HCT116 (cell line): ENCODE measurements at places on chromosomes 7 and 10. TPM values are rescaled to one million over a fixed set of nuclear protein-coding genes. Genes with fewer than 3 reads are reported as not detected.

PNLIP gene
- total RNA-seq: 1.3 TPM

IL6 gene
- not detected for total RNA-seq

DNA sequence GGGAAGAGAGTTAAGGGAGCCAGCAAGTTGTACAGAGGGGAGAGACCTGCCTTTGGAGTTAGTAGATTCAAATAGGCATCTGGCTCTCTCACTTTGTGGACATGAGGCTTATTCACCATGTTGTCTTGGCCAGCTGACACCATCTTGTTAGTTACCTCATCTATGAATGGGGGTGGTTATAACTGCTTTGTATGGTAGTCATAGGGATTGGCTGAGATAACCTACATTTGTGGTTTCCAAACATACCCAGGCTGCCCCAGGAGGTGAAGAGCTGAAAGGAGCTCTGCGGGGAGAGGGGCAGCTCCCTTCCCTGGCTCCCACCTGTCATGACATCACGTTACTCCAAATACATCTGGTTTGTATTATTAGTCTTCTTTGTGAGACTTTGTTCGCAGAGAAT, 393.3 kb upstream of the AUTS2 start:
- no peak for DNase-seq

DNA sequence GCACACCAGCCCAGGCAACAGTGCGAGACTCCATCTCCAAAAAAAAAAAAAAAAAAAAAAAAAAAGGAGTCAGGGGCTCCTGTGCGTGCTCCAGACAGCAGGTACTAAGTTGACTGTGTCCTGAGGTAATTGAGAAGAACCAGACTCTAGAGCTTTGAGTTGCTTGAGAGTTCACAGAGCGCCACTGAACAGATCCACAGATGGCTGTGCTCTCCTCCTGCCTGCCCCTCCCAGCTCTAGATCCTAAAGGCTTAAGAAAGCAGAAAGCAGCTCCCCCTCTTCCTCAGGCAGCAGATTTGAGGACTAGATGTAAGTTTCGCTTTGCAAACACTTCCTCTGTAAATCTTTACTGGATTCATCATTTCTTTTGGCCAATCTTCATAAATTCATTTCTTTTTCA, 38.7 kb downstream of the SHH start:
- no peak for DNase-seq
